ENCODE measurements at places on chromosomes 13 and 19. TPM values are rescaled to one million over a fixed set of nuclear protein-coding genes. Genes with fewer than 3 reads are reported as not detected.

The NLRP11 gene
- total RNA-seq, result not detected

The TEX101 gene
- total RNA-seq, result not detected

The ARHGAP35 gene
- 24.4 TPM for total RNA-seq

The ARHGEF18 gene
- 51.7 TPM for total RNA-seq

The C1QTNF9 gene
- total RNA-seq, result not detected

The EFNB2 gene
- total RNA-seq, result 3.4 TPM

The LSR gene
- total RNA-seq, result 10.7 TPM

The ZNF329 gene
- 3.3 TPM for total RNA-seq

The C1QTNF9B gene
- not detected for total RNA-seq

The SIGLEC9 gene
- not detected for total RNA-seq

The DGKH gene
- 5.0 TPM for total RNA-seq

The ACP7 gene
- total RNA-seq, result 0.23 TPM

The DCLK1 gene
- 0.86 TPM for total RNA-seq

The IGFL2 gene
- total RNA-seq, result 0.50 TPM

The MEGF8 gene
- total RNA-seq, result 26.0 TPM

The SERTAD1 gene
- total RNA-seq, result 30.3 TPM

The PTPRS gene
- total RNA-seq, result 30.1 TPM

The ZNF415 gene
- total RNA-seq, result not detected

The ICAM4 gene
- total RNA-seq, result not detected

The ZNF418 gene
- 0.67 TPM for total RNA-seq

The ZNF813 gene
- total RNA-seq, result 0.11 TPM

The ZNF160 gene
- total RNA-seq, result 9.0 TPM

The FBN3 gene
- total RNA-seq, result not detected

The IL17D gene
- total RNA-seq, result 1.3 TPM

The NLRP4 gene
- total RNA-seq, result not detected

The BRSK1 gene
- total RNA-seq, result 3.5 TPM

The LHB gene
- total RNA-seq, result not detected

The TRIP10 gene
- total RNA-seq, result 89.1 TPM

The NKG7 gene
- not detected for total RNA-seq

The SIGLEC5 gene
- total RNA-seq, result not detected

The TEX26 gene
- not detected for total RNA-seq

The LGALS7 gene
- total RNA-seq, result not detected

The PNMA8C gene
- not detected for total RNA-seq

The HS6ST3 gene
- not detected for total RNA-seq

The IZUMO1 gene
- total RNA-seq, result not detected

Data from A549 treated with ZK216348 at 1 μM for 4 hours (cell line).